Stimulated activated memory B cell treated with anti-CD40 and anti-IgM and Interleukin-4, amounts not matched to agents 10 μg/mL and 1 μg/mL and 100 μg/mL, for 72 hours (primary cell): ENCODE measurements at places on chromosomes 3 and 15.

GRCh38 chr3:95595416-95596075 lies 1218.8 kb upstream of the EPHA6 start:
- no peaks in the 10 kb centered on the region for H3K4me1 ChIP-seq
- no peak overlapping the region for H3K27ac ChIP-seq
- peak; percentile 39 for ATAC-seq
- H3K4me3 ChIP-seq, result no peak overlapping the region
- H3K27me3 ChIP-seq, result no peaks in the 10 kb centered on the region

DNA sequence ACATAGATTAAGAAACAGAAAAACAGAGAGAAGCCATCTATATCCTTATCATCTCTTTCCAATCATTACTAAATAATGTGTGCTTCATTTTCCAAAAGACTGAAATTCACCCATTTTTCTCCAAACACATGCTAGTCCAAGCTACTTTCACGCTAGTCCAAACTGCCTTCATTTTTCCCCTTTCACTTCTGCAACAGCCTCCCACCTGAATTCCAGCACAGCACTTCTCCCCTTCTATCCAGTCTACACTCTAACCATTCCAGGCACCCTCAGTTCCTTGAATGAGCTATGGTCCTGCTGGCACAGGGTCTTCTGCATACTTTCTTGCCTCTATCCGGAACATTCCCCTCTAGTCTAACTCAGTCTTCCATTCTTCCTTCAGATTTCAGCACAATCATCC lies 112.0 kb downstream of the THRB start:
- H3K4me1 ChIP-seq, result no peaks in the 10 kb centered on the region
- H3K4me3 ChIP-seq, result no peak overlapping the region
- H3K36me3 ChIP-seq, result no peaks in the 10 kb centered on the region
- ATAC-seq, result no peak
- H3K27ac ChIP-seq, result no peak overlapping the region
- peaks cover 8% of the 10 kb centered on the region for H3K27me3 ChIP-seq

- no peak for ATAC-seq
- no peak overlapping the region for H3K27ac ChIP-seq
- peaks cover 9% of the 10 kb centered on the region for H3K36me3 ChIP-seq
- H3K27me3 ChIP-seq, result no peaks in the 10 kb centered on the region
- no peak overlapping the region for H3K4me3 ChIP-seq
Observed at GRCh38 chr15:55239440-55240124, 42.8 kb upstream of the RSL24D1 start.

DNA sequence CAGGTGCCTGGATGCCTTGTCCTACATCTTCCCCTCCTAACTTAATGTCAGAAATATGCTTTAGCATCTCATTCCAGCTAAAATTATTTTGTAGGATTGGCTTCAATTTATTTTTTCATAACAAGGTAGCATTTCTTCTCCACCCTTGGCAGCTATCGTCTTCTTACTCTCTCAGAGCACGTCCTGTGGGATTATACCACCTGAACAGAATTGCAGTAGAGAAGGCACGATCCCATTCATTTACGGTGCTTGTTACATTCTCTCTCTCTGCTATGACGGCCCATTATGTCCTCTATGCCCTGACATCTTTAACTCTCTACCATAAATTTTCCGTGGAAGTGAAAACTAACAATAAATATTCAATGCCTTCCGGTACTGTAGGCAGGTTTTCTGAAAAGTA lies 103.3 kb downstream of the ROBO1 start:
- no peaks in the 10 kb centered on the region for H3K27me3 ChIP-seq
- H3K36me3 ChIP-seq, result no peaks in the 10 kb centered on the region
- H3K4me1 ChIP-seq, result no peaks in the 10 kb centered on the region
- H3K27ac ChIP-seq, result no peak overlapping the region
- no peak for ATAC-seq

DNA sequence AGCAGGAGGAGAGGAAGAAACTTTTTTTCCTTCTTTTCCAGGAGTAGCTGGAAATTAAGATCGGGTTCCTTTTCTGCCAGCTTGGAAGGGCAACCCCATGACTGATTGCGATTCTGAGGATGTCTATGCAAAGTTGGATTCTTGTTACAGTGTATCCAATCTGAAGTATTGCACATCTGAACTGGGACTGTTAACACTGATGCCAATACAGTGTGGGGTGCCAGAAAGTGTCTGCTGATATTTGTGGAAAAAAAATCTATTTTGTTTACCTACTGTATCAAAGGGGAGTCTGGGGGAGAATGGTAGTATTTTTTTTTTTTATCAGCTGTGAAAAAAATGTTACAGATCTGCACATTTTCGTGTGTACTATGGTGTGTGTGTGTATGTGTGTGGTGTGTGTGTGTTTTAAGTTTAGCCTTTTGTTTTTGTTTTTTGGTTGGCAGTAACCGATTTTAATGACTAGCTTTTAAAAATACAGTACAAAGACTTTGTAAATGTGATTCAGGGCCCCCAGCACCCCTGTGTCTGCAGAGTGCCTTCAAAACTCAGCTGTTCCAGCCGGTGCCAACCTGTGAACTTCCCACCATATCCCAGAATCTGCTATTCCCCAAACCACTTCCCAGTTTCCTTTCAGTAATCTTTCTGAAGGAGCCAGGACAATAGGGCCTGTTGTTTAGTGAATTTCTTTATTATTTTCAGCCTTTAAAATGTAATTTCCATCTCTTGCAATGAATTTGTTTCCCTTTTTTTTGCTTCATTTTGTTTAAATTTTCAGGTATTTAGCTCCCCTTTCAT lies 1.9 kb downstream of the RAP2B start:
- ATAC-seq, result no peak
- H3K27ac ChIP-seq, result peak overlapping the region; percentile 94
- H3K36me3 ChIP-seq, result peaks cover 6% of the 10 kb centered on the region

DNA sequence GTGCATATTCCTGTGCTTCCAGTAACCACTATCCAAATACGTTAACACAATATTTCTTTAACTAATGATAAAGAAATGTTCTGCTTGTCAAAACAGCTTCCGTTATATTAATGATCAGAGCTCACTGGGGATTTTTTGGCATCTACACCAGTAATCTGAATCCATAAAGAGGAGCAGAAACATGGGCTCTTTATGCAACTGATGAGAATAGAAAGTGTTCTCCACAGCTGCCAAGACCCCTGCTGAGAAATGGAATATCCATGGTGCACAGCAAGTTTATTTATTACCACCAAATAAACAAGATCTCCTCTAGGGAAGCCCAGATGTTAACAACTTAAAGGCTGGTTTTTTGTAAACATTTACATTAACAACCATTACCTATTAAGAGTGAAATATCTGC lies 54.5 kb downstream of the ALDH1A2 start:
- H3K36me3 ChIP-seq, result no peaks in the 10 kb centered on the region
- H3K4me3 ChIP-seq, result no peak overlapping the region
- no peak overlapping the region for H3K27ac ChIP-seq
- no peaks in the 10 kb centered on the region for H3K4me1 ChIP-seq

DNA sequence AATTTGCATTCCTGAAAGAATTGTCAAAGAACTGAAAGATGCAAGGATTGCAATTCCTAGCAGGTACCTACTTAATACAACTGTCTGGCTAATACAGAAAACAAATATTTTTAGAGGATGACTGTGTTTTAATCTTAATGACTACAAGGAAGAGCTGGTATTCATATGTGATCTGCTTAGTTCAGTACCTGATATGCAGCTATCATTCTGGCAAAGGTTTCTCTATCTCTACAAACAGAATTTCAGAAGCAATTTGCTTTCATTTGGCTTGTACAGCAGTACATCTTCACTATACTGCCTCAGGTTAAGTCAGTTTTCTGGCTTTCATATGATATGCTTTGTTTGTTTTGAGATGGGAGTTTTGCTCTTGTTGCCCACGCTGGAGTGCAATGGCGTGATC lies 51.3 kb downstream of the TBL1XR1 start:
- H3K4me1 ChIP-seq, result peaks cover 67% of the 10 kb centered on the region
- no peaks in the 10 kb centered on the region for H3K27me3 ChIP-seq
- H3K27ac ChIP-seq, result peak overlapping the region; percentile 77
- no peak overlapping the region for H3K4me3 ChIP-seq
- H3K36me3 ChIP-seq, result peaks cover 11% of the 10 kb centered on the region

DNA sequence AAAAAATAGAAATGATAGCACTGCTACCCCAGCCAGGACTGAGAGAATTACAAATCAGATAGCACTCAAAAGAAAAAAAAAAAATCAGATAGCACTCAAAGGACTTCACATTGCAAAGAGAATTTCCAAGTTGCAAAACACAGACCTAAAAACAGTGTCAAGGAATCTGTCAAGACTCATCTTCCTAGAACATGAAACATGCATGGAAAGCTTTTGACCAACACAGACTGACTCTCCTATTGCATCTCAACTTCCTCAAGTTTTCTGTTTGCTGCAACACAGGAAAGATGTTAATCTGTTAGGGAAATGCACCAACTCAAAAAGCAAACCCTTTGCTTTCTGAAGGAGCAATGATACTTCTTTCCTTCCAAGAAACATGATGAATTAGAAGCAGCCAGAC lies 42.3 kb downstream of the RAB27A start:
- H3K4me3 ChIP-seq, result no peak overlapping the region
- peaks cover 8% of the 10 kb centered on the region for H3K4me1 ChIP-seq
- no peak for ATAC-seq
- no peaks in the 10 kb centered on the region for H3K27me3 ChIP-seq

DNA sequence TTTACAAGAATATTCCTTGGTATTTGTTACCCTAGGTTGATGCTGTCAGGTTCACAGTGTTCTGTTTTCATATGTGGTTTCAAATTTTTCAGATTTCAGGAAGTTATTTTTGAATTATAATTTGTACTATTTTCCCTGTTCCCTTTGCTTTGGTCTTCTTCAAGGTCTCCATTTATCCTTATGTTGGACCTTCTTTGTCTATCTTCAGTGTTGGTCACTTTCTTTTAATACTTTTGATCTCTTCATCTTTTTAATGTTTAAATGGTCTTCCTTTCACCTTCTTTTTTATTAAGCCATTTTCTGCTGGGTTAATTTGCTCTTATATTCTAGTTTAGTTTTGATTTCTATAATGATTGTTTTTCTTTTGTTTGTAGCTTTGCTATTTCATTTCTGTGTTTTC lies 61.3 kb downstream of the KLHL25 start:
- peaks cover 80% of the 10 kb centered on the region for H3K36me3 ChIP-seq
- no peak for ATAC-seq
- no peak overlapping the region for H3K4me3 ChIP-seq
- H3K4me1 ChIP-seq, result peaks cover 13% of the 10 kb centered on the region
